ENCODE measurements at places on chromosomes 1 and 21. TPM values are rescaled to one million over a fixed set of nuclear protein-coding genes. Genes with fewer than 3 reads are reported as not detected.

Gene RAD54L
- total RNA-seq: 27.5 TPM

Gene TARS2
- total RNA-seq: 19.1 TPM

Gene TNN
- total RNA-seq: 0.13 TPM

Gene OR10Z1
- not detected for total RNA-seq

Gene RAB3B
- total RNA-seq: 6.0 TPM

Gene PGLYRP4
- not detected for total RNA-seq

Gene CD247
- total RNA-seq: 2.6 TPM

Gene SH3BGR
- 3.3 TPM for total RNA-seq

Gene KCNA2
- total RNA-seq: 0.17 TPM

Gene TTC39A
- 95.2 TPM for total RNA-seq

Gene MAN1C1
- 2.7 TPM for total RNA-seq

- H3K4me1 ChIP-seq: no peaks in the 10 kb centered on the region
- H3K36me3 ChIP-seq: no peaks in the 10 kb centered on the region
Measured at GRCh38 chr1:60329651-60330050, 256.1 kb upstream of the C1orf87 start.

DNA sequence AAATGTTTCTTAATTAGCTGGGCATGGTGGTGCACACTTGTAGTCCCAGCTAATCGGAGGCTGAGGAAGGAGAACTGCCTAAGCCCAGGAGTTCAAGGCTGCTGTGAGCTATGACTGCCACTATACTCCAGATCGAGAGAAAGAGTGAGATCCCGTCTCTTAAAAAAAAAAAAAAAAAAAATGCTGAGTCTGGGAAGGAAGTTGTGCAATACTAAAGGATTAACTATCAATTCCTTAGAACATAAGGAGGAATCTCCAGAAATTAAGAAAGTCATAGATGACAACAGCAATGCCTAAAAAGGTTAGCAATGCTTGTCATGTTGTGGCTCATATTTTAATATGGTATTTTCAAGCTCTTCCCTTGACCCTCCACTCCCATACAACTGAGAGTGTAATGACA lies 5.3 kb downstream of the LUZP1 start:
- H3K36me3 ChIP-seq: no peaks in the 10 kb centered on the region
- H3K4me1 ChIP-seq: no peaks in the 10 kb centered on the region
- no peaks in the 10 kb centered on the region for H3K27me3 ChIP-seq
- no peak overlapping the region for H3K4me3 ChIP-seq
- no peak overlapping the region for H3K27ac ChIP-seq

- H3K36me3 ChIP-seq: no peaks in the 10 kb centered on the region
- no peak overlapping the region for H3K4me3 ChIP-seq
- H3K4me1 ChIP-seq: no peaks in the 10 kb centered on the region
Measured at GRCh38 chr1:153072806-153073726, 1.7 kb upstream of the SPRR2B start.

DNA sequence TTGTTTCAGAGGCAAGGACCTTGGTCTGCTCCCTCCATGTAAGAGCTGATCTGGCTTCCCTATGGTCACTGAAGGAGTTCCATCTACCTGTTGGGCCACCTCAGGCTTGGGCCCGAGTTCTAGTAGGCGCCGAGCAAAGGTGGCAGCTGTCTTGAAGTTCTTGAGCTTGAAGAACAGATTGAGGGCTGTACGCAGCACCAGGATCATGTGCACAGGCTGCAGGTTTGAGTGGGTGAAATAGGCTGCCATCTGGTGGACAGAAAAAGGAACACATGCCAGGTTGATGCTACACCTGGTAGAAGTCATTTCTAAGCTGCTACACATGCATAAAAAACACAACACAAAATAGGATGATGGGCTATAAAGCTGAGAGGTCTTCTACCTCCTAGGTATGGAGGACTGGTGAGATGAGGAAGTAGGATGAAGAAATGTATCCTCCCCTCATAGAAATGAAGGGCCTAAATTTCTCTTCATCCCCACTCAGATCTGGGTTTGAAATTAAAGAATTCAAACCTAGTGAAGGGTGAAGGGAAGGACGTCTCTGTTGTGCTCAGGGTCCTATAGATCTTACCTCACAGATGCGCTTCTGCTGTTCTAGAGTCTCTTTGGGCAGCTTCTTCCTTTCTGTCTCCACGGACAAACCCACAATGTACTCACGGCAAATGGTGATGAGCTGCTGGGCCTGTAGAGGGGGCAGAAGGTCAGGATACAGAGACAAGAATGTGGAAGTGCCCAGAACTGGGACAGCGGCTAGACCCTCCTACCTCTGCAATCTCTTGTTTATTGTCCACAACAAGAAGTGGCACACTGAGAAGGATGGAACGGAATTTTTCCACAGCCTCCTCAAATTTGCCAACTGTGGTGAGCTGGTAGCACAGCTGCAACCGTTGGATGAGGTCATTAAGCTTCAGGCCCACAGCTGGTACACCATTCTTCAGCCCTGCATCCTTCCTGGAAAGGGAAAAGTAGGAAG lies 6.6 kb upstream of the PEX19 start:
- peak; percentile 66 for DNase-seq
- no peak overlapping the region for H3K4me3 ChIP-seq
- H3K27me3 ChIP-seq: no peaks in the 10 kb centered on the region
- no peak overlapping the region for H3K27ac ChIP-seq

- H3K27me3 ChIP-seq: no peaks in the 10 kb centered on the region
- no peaks in the 10 kb centered on the region for H3K4me1 ChIP-seq
Measured at GRCh38 chr21:46540087-46540710, 64.7 kb downstream of the S100B start.

DNA sequence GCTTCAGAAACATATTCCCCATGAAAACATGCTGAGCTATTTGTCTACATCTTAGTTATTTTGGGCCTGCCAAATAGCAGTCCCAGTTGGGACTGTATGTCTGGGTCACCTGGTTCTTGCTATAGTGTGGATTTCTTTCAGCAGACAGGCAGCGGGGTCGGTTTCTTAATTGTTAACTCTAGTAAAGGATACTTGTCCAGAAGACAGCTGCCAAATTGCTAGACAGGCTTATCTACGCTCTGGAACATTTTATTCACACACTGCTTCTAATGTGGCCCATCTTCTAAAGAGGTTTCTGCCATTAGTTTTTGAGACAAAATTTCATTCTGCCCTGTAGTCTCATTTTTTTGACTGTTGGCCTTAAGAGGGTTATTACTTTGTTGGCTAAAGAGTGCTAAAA lies 217.9 kb downstream of the RWDD3 start:
- H3K27me3 ChIP-seq: no peaks in the 10 kb centered on the region
- no peak overlapping the region for H3K27ac ChIP-seq
- DNase-seq: no peak
- H3K4me1 ChIP-seq: no peaks in the 10 kb centered on the region
- no peak overlapping the region for H3K4me3 ChIP-seq

DNA sequence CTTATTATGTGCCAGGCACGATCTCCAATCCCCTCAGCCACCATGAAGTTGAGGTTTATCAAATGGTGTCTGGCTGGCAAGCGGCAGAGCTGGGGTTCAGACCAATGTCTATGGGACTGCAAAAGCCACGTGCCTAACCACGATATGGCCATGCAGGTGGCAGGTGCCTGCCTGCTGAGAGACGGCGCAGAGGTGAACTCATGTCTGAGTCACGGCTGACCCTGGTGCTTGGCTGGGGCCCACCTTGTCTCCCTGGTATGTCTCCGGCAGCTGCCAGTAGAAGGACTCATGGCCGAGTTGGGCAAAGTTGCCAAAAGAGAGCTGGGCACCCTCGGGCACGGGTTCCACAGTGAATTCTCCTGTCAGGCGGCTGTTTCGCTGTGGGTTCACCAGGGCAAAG lies 59.9 kb downstream of the LDLRAD2 start:
- no peak for DNase-seq
- peaks cover 15% of the 10 kb centered on the region for H3K36me3 ChIP-seq
- no peak overlapping the region for H3K4me3 ChIP-seq
- H3K27me3 ChIP-seq: no peaks in the 10 kb centered on the region

DNA sequence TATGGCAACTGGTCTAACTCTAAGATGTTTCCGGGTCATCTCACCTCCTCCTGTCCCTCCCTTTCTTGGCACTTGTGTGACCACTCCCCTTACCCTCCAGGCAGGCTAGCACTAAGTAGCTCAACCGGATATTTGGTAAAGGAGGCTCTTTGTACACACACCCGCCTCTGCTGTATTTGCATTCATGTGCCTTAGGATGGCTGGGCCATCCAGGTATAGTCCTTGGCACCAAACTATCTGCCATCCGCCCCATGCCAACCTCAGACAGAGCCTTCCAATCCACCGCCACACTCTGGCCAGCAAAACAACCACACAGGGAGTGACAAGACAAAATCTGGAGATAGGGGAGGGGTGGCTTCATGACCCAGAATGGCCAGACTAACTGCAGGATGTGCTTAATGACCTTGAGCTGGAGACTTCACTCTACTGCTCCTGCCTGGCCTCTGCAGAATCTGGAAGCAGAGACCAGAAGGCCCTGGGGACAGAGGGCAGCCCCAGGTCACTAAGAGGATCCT lies 59.5 kb downstream of the CDK18 start:
- no peaks in the 10 kb centered on the region for H3K4me1 ChIP-seq
- peak overlapping the region; percentile 65 for H3K27ac ChIP-seq
- no peaks in the 10 kb centered on the region for H3K36me3 ChIP-seq

GRCh38 chr1:248906753-248907661 lies 972 bp downstream of the PGBD2 start:
- peak overlapping the region; percentile 65 for H3K27ac ChIP-seq
- H3K4me3 ChIP-seq: peak overlapping the region; percentile 44
- H3K4me1 ChIP-seq: no peaks in the 10 kb centered on the region
- no peak for DNase-seq

DNA sequence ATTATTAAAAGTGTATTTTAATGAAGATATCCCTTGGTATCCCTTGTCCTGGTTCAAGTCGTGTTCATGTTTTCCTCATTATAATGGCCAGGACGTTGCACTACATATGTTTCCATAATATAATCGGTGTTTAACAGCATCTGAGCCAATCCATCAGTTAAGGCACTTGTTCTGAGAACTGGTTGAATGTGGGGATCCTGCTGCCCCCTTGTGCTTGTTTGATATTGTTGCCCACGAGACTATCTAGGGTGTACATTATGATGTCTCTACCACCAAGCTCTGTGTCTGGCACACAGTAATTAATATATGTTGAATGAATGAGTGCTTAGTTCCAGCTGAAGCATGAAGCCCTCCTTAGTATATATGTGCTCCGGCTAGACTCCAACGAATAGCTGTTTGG lies 193.0 kb downstream of the CACNA1E start:
- peak; percentile 51 for DNase-seq
- H3K27ac ChIP-seq: no peak overlapping the region
- no peaks in the 10 kb centered on the region for H3K27me3 ChIP-seq
- H3K4me3 ChIP-seq: no peak overlapping the region

GRCh38 chr1:151547119-151547899 lies 7.2 kb downstream of the TUFT1 start:
- H3K36me3 ChIP-seq: no peaks in the 10 kb centered on the region
- no peaks in the 10 kb centered on the region for H3K27me3 ChIP-seq
- peak; percentile 84 for DNase-seq
- peaks cover 16% of the 10 kb centered on the region for H3K4me1 ChIP-seq
- H3K4me3 ChIP-seq: no peak overlapping the region

DNA sequence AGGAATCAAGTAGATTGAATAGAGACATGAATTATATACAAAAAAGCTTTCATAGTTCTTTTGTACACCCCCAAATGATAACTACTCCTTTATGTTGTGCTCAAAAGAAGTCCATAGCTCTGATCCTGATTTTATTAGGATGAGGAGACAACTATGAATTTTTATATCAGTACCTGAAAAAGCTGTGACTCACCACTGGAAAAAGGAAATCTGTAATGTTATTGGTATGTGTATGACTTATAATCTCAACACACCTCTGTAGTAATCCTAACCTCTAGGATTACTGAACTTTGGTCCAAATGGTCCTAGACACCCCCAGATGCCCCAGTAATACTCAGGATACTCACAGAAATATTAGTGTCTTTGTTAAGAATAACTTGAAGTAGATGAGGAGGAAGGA lies 10.2 kb downstream of the PRKAB2 start:
- no peak overlapping the region for H3K4me3 ChIP-seq
- no peak for DNase-seq
- no peaks in the 10 kb centered on the region for H3K36me3 ChIP-seq

GRCh38 chr1:114263343-114263742 lies 109.7 kb upstream of the SYT6 start:
- H3K4me3 ChIP-seq: no peak overlapping the region
- DNase-seq: no peak
- H3K4me1 ChIP-seq: no peaks in the 10 kb centered on the region
- H3K36me3 ChIP-seq: no peaks in the 10 kb centered on the region
- peaks cover 3% of the 10 kb centered on the region for H3K27me3 ChIP-seq
- H3K27ac ChIP-seq: no peak overlapping the region

DNA sequence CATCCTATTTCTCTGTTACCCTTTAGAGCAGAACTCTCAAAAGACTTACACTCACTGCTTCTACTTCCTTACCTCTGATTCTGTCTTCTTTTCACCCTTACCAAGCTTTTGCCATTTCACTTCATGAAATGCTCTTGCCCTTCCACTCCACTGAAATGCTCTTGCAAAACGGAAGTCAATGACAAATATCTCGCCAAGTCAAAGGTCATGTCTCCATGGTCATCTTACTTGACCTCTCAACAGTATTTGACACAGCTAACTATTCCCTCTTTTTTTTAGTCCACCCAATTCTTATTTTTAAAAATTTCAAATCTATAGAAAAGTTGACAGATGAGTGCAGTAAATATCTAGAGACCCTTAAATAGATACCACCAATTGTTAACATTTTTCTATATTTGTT lies 107.7 kb downstream of the OLFML2B start:
- no peaks in the 10 kb centered on the region for H3K27me3 ChIP-seq
- H3K4me1 ChIP-seq: no peaks in the 10 kb centered on the region
- no peak for DNase-seq
- H3K27ac ChIP-seq: no peak overlapping the region
- no peaks in the 10 kb centered on the region for H3K36me3 ChIP-seq

DNA sequence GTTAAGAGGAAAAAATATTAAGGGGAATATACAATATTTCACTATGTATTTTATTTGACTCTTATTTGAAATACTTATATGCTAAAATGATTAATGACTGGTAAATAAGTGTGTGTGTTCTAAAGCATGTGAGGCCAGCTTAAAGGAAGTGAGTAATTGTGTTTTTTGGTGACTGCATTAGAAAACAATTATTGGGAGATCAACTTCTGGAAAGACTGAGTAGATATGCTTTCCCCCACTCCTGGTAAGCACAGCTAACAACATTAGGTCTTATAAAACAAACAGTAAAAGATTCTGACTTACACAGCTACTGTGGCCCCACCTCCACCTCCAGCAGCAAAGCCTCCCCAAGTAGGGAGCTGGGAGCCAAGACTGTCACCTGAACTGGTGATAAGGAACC lies 403.0 kb downstream of the SRGAP2C start:
- H3K27me3 ChIP-seq: no peaks in the 10 kb centered on the region
- no peak overlapping the region for H3K4me3 ChIP-seq
- no peak overlapping the region for H3K27ac ChIP-seq
- no peak for DNase-seq
- no peaks in the 10 kb centered on the region for H3K36me3 ChIP-seq

- H3K27ac ChIP-seq: no peak overlapping the region
- H3K36me3 ChIP-seq: no peaks in the 10 kb centered on the region
- no peak overlapping the region for H3K4me3 ChIP-seq
- H3K4me1 ChIP-seq: no peaks in the 10 kb centered on the region
Measured at GRCh38 chr1:91700332-91700731, 185.6 kb downstream of the TGFBR3 start.

- no peaks in the 10 kb centered on the region for H3K36me3 ChIP-seq
- no peak overlapping the region for H3K4me3 ChIP-seq
Measured at GRCh38 chr21:44093761-44094160, 13.4 kb upstream of the PWP2 start.

GRCh38 chr1:154419620-154420571 lies 14.8 kb downstream of the IL6R start:
- no peaks in the 10 kb centered on the region for H3K27me3 ChIP-seq
- peak; percentile 73 for DNase-seq
- H3K27ac ChIP-seq: peak overlapping the region; percentile 79
- no peak overlapping the region for H3K4me3 ChIP-seq
- H3K36me3 ChIP-seq: no peaks in the 10 kb centered on the region

Measured in colonic mucosa (tissue), 4 donors.